ENCODE measurements at places on chromosomes 2 and 18. TPM values are rescaled to one million over a fixed set of nuclear protein-coding genes. Genes with fewer than 3 reads are reported as not detected.

Gene GAREM2
- 2.0 TPM for total RNA-seq

Gene FBLN7
- total RNA-seq, result 1.7 TPM

Gene SNRNP27
- 53.9 TPM for total RNA-seq

- no peak overlapping the region for H3K27ac ChIP-seq
- no peak for DNase-seq
- H3K27me3 ChIP-seq, result no peaks in the 10 kb centered on the region
Observed at GRCh38 chr18:33495278-33495677, 54.8 kb upstream of the CCDC178 start.

Gene LRP2
- not detected for total RNA-seq

DNA sequence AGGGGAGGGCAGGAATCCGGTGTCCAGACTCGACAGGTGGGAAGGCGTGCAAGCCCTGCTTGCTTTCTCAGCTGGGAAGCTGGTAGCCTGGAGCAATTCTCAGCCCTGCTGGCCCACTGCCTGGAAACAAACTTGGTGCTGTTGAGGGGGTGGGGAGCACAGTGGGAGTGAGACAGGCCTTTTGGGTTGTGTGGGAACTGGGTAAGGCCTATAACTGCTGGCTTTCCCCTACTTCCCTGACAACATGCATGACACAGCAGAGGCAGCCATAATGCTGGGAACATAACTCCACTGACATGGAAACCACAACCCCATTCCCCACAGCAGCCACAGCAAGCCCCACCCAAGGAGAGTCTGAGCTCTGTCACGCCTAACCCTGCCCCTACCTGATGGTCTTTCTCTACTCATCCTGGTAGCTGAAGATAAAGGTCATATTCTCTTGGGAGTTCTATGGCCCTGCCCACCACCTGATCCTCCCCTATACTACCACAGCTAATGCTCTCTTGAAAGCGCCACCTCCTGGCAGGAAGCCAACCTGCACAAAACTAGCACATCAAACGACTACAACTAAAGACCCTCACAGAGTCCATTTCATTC, 122.9 kb upstream of the ACVR1C start:
- H3K4me1 ChIP-seq, result peaks cover 8% of the 10 kb centered on the region
- H3K27me3 ChIP-seq, result no peaks in the 10 kb centered on the region
- DNase-seq, result no peak
- peaks cover 3% of the 10 kb centered on the region for H3K36me3 ChIP-seq

- DNase-seq, result no peak
- no peak overlapping the region for H3K4me3 ChIP-seq
- H3K27me3 ChIP-seq, result no peaks in the 10 kb centered on the region
- H3K4me1 ChIP-seq, result no peaks in the 10 kb centered on the region
- H3K36me3 ChIP-seq, result no peaks in the 10 kb centered on the region
- no peak overlapping the region for H3K27ac ChIP-seq
Observed at GRCh38 chr2:24200799-24201198, 25.9 kb downstream of the FAM228A start.

Gene SULT1C4
- 4.7 TPM for total RNA-seq

DNA sequence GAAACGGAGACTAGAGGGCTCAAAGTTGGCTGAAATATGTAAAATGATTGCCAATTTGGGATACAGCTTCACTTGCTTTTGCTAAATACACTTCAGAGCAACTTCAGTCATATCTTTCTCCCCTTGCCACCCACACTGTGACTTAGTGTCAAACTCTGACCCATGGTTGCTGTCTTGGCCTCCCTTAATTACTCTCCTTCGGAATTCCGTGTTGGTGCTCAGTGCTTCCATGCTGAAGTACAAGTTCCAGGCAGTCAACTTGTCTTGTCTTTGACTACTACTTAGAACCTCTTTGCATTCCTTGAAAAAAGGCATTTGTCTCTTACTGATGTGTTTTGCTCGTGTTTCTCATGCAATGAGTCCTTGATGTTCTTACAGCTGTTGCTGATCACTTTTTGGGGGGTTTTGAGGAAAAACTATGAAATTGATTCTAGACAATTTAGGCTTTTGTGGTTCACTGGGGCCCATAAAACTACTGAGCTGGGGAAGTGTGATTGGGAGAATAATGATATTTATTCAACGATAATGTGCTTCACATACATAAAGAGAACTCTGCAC, 146.0 kb downstream of the UBE2E3 start:
- no peak for DNase-seq
- no peaks in the 10 kb centered on the region for H3K36me3 ChIP-seq
- no peaks in the 10 kb centered on the region for H3K27me3 ChIP-seq
- H3K27ac ChIP-seq, result no peak overlapping the region

GRCh38 chr18:49656073-49656692, 94.3 kb downstream of the LIPG start:
- H3K4me3 ChIP-seq, result no peak overlapping the region
- H3K4me1 ChIP-seq, result no peaks in the 10 kb centered on the region
- H3K36me3 ChIP-seq, result no peaks in the 10 kb centered on the region
- no peaks in the 10 kb centered on the region for H3K27me3 ChIP-seq

- no peaks in the 10 kb centered on the region for H3K36me3 ChIP-seq
- no peaks in the 10 kb centered on the region for H3K27me3 ChIP-seq
- H3K4me1 ChIP-seq, result no peaks in the 10 kb centered on the region
- H3K4me3 ChIP-seq, result no peak overlapping the region
- DNase-seq, result no peak
Observed at GRCh38 chr2:188076149-188077056, 215.3 kb upstream of the GULP1 start.

DNA sequence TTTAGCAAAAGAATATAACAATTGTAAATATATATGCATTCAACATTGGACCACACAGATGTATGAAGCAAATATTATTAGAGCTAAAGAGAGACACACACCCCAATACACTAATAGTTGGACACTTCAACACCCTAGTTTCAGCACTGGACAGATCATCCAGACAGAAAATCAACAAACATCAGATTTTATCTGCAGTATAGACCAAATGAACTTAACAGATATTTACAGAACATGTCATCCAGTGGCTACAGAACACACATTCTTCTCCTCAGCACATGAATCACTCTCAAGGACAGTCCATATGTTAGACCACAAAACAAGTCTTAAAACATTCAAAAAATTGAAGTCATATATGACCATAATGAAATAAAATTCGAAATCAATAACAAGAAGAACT, 22.1 kb upstream of the EVA1A start:
- no peak for DNase-seq
- H3K27me3 ChIP-seq, result no peaks in the 10 kb centered on the region

DNA sequence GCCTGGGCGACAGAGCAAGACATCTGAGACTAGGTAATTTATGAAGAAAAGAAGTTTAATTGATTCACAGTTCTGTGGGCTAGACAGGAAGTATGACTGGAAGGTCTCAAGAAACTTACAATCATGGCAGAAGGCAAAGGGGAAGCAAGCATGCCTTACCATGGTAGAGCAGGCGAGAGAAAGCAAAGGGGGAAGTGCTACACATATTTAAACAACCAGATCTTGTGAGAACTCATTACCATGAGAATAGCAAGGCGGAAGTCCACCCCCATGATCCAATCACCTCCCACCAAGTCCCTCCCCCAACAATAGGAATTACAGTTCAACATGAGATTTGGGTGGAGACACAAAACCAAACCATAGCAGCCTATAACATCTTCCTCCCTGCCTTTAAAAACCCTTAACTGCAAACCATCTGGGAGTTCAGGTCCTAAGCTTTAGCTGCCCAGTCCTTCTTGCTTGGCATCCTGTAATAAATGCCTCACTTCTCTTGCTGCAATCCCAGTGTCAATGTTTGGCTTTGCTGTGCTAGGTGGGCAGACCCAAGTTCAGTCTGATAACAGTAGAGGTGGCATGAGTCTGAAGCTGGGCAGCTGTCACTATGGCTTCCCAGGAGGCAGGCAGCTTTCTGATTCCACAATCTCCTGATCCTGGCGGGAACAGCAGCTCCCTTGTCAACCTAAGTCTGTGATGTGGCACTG, 11.2 kb upstream of the SP5 start:
- DNase-seq, result no peak
- no peak overlapping the region for H3K4me3 ChIP-seq

GRCh38 chr18:10318691-10318970, 135.8 kb upstream of the APCDD1 start:
- no peak overlapping the region for H3K4me3 ChIP-seq
- H3K27ac ChIP-seq, result no peak overlapping the region
- DNase-seq, result no peak
- no peaks in the 10 kb centered on the region for H3K4me1 ChIP-seq
- no peaks in the 10 kb centered on the region for H3K27me3 ChIP-seq

Gene TWIST2
- total RNA-seq, result 1.6 TPM

DNA sequence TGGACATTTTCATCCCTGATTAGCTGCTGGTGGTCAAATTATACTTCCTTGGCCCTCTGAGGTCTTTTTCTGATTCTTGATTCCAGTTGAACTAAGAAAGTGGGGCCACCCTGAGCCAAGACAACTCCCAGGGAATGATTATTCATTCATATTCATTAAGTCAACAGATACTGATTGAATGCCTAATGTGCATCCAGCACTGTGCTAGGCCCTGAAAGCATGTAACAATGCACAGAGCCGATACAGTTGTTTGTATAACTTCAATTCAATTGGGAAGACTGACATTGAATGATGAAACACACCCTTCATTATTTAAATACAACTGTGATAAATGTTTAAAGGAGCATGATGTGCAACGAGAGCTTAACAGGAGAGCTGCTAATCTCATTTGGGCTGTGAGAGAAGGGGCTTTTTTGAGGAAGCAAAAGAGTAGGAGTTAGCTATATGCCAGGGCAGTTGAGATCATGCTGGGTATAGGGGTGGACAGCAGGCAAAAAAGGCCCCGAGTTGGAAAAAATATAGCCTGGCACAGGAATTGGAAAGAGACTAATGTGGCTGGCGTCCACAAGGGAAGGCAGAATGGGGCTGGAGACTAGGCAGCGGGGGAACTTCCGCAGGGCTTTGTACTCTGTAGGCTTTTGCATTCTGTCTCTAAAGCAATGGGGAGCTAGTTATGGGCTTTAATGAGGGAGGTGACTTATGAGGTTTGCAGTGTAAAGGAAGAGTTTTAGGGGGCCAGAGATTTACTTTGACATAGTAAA, 57.2 kb upstream of the ACVR1 start:
- DNase-seq, result no peak
- H3K4me3 ChIP-seq, result no peak overlapping the region
- H3K36me3 ChIP-seq, result no peaks in the 10 kb centered on the region

- no peaks in the 10 kb centered on the region for H3K36me3 ChIP-seq
- no peak for DNase-seq
- no peak overlapping the region for H3K27ac ChIP-seq
- no peak overlapping the region for H3K4me3 ChIP-seq
Observed at GRCh38 chr2:42969231-42970150, 177.1 kb upstream of the HAAO start.

Gene L3MBTL4
- total RNA-seq, result 3.1 TPM

- H3K4me1 ChIP-seq, result no peaks in the 10 kb centered on the region
- no peak overlapping the region for H3K27ac ChIP-seq
- no peak for DNase-seq
- H3K4me3 ChIP-seq, result no peak overlapping the region
- no peaks in the 10 kb centered on the region for H3K27me3 ChIP-seq
- no peaks in the 10 kb centered on the region for H3K36me3 ChIP-seq
Observed at GRCh38 chr2:37816686-37817085, 108.4 kb upstream of the RMDN2 start.

DNA sequence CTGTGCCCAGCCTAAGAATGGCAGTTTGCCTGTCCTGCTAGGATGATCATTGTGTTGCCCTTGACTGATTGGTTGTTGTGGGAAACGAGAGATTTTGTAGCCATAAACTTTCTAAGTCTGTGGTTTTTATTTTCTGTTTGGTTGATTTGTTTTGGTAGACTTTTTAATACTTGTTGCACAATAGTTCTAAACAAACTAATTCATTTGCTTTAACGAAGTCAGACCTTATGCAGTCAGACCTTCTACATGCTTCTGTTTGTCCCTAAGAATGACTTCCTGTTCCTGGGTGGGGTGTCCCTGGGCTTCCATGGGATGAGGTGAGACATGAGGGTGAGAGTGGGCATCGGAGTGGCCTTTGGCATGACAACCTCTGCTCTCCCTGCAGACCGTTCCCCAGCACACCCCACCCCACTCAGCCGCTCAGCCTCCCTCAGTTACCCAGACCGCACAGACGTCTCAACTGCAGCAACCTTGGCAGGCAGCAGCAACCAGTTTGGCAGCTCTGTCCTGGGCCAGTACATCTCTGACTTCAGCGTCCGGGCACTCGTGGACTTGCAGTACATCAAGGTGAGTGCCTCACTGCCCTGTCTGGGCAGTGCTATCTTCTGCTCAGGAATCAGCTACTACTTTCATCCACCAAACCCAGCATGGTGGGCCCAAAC, 7.8 kb upstream of the CNNM3 start:
- H3K27me3 ChIP-seq, result no peaks in the 10 kb centered on the region
- H3K27ac ChIP-seq, result no peak overlapping the region
- H3K4me3 ChIP-seq, result no peak overlapping the region
- DNase-seq, result peak; percentile 46
- peaks cover 11% of the 10 kb centered on the region for H3K4me1 ChIP-seq
- H3K36me3 ChIP-seq, result peaks cover 34% of the 10 kb centered on the region

Gene NR4A2
- 5.6 TPM for total RNA-seq

Gene CROCC2
- total RNA-seq, result not detected

Gene FBXO41
- total RNA-seq, result 0.61 TPM

- DNase-seq, result no peak
- no peaks in the 10 kb centered on the region for H3K4me1 ChIP-seq
- H3K36me3 ChIP-seq, result no peaks in the 10 kb centered on the region
- no peak overlapping the region for H3K27ac ChIP-seq
Observed at GRCh38 chr18:70370762-70371733, 82.2 kb downstream of the SOCS6 start.
